Activated naive CD4-positive, alpha-beta T cell treated with anti-CD3 and anti-CD28 coated beads, Interleukin-2, amount 50 U/mL, for 72 hours (primary cell): ENCODE measurements at places on chromosomes 16 and 17.

DNA sequence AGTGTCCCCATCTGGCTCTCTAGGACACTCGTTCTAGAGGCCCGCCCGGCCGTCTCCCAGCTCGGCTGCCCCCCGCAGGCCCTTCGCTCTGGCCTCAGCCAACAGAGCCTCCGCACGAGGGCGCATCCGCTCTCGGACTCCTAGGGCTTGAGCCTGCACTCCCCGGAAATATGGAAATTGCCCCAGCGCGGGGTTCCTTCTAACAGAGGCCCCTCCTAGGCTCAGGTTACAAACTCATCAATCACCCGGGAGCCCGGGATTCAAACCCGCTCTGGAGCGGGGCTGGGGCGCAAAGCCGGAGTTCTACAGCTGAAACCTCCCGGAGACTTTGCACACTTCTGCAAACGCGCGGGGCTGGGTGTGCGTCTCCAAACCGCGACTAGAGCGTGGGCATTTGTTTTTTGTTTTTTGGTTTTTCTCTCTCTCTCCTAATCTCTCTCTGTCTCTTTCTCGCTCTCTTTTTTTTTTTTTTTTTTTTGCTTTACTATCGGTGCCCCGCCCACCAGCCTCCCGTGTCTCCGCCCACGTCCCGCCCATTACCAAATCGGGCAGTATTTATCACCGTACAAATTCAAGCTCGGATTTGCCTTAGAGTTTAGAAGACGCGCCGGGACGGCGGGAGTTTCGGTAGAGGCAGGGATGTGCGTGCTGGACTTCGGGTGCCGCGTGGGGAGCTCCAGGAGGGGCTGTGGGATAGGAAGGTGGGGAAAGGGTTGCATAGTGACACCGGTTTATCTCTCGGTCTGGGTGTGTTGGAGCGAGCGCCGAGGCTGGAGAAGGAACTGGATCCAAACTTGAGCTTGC, 2.4 kb upstream of the FOXL1 start:
- no peak for DNase-seq

GRCh38 chr16:85534536-85535351, 78.4 kb upstream of the GSE1 start:
- DNase-seq: no peak

- DNase-seq: no peak
These were observed 3.2 kb downstream of the TERB1 start for GRCh38 chr16:66798161-66798560.

GRCh38 chr17:33574942-33575445, 281.9 kb upstream of the ASIC2 start:
- DNase-seq: no peak

GRCh38 chr17:7818746-7819645, 15.0 kb upstream of the KDM6B start:
- no peak for DNase-seq

DNA sequence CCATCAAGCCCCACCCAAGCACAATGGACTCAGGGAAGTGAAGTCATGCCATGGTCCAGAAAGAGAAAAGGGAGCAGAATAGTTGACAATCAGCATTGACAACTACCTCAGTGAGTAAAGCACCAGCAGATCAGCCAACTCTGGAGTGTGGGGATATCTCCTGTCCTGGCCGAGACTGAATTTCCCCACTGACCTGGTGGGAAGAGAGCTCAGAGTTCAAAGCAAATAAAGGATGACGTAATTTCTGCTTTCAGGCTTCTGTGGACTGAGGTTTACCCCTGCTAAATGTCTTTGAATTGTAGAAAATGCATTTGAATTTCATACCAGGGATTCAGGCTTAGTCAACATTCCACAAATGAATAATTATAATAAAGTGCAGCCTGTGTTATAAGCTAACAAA, 152.9 kb downstream of the CBLN1 start:
- DNase-seq: no peak

- no peak for DNase-seq
These were observed 54.7 kb downstream of the ZZEF1 start for GRCh38 chr17:4087911-4088693.

- no peak for DNase-seq
These were observed 26.1 kb upstream of the VAT1L start for GRCh38 chr16:77762262-77762661.
